ENCODE measurements at places on chromosomes 2 and 18. TPM values are rescaled to one million over a fixed set of nuclear protein-coding genes. Genes with fewer than 3 reads are reported as not detected.

DNA sequence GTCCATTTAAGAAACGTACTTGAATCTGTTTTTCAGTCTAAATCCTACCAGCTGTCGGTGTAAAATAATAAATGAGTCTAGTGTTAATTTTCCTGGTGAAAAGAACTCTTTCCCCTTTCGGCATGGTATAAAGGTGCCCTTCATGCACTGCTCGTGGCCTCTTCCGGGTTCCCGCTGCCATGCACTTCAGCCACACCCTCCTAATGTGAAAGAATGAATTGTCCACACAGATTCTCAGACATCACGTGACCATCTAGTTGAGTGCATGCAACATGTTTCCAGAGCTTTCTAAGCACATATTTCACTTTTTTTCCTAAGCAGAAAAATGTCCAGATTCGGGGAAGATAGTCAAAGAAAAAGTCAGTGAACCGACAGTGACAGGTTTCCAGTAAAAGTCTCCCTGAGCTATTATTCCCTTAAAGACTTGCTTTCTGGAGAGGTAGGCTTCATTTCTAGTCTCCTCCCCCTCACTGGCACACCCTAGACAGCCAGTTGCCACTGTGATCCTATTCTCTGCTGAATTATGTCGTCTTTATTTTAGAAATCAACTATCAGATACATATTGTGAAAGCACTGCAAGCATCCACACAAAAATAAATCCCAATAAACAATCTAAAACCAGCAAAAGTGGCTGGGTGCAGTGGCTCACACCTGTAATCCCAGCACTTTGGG lies 65.9 kb upstream of the RPL31 start:
- H3K27ac ChIP-seq = no peak overlapping the region
- peaks cover 6% of the 10 kb centered on the region for H3K4me1 ChIP-seq
- no peak overlapping the region for H3K4me3 ChIP-seq
- peaks cover 4% of the 10 kb centered on the region for H3K36me3 ChIP-seq
- H3K27me3 ChIP-seq = no peaks in the 10 kb centered on the region

The CACNB4 gene
- 0.36 TPM for total RNA-seq

GRCh38 chr2:119114266-119114665 lies 44.3 kb downstream of the C1QL2 start:
- H3K4me1 ChIP-seq = no peaks in the 10 kb centered on the region
- peaks cover 3% of the 10 kb centered on the region for H3K27me3 ChIP-seq
- no peaks in the 10 kb centered on the region for H3K36me3 ChIP-seq

GRCh38 chr2:127582863-127583861 lies 47.7 kb downstream of the MYO7B start:
- no peaks in the 10 kb centered on the region for H3K36me3 ChIP-seq
- H3K27ac ChIP-seq = no peak overlapping the region
- H3K27me3 ChIP-seq = peaks cover 36% of the 10 kb centered on the region
- no peak overlapping the region for H3K4me3 ChIP-seq
- no peaks in the 10 kb centered on the region for H3K4me1 ChIP-seq
- no peak for DNase-seq

GRCh38 chr2:52335727-52336126 lies 1303.8 kb upstream of the NRXN1 start:
- H3K4me1 ChIP-seq = no peaks in the 10 kb centered on the region
- H3K36me3 ChIP-seq = no peaks in the 10 kb centered on the region
- no peaks in the 10 kb centered on the region for H3K27me3 ChIP-seq

DNA sequence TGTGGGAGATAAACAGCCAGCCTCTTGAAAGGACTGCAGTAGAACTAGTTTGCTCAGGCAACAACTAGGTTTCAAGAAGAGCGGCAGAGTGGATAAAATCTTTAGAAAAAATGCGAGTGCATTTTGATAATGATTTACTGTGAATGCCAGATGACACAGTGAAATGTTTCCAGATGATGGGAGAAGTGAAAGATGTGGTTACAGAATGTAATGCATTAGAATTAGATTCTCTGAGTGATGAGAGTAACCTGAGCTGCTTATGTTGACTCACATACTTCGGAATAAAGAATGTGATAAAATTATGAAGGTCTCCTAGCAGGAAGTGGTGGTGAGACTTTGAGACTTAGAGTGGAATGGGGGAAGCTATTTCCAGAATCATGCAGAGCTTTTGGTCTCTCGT lies 184.3 kb downstream of the GULP1 start:
- H3K27me3 ChIP-seq = no peaks in the 10 kb centered on the region
- H3K36me3 ChIP-seq = no peaks in the 10 kb centered on the region
- no peak overlapping the region for H3K27ac ChIP-seq
- no peak overlapping the region for H3K4me3 ChIP-seq
- peak; percentile 62 for DNase-seq
- peaks cover 4% of the 10 kb centered on the region for H3K4me1 ChIP-seq

- H3K36me3 ChIP-seq = no peaks in the 10 kb centered on the region
- H3K4me1 ChIP-seq = peaks cover 7% of the 10 kb centered on the region
- H3K4me3 ChIP-seq = peak within 1 kb of the TSS; percentile 96
- H3K27ac ChIP-seq = peak within 1 kb of the TSS; percentile 76
- H3K27me3 ChIP-seq = no peaks in the 10 kb centered on the region
- no peak for DNase-seq
These were observed at the start of gene IMPA2 for GRCh38 chr18:11981192-11981542. TSS of gene IMPA2 (plus strand) at chr18:11981507. CDS start at chr18:11981670, 163 bp downstream.

DNA sequence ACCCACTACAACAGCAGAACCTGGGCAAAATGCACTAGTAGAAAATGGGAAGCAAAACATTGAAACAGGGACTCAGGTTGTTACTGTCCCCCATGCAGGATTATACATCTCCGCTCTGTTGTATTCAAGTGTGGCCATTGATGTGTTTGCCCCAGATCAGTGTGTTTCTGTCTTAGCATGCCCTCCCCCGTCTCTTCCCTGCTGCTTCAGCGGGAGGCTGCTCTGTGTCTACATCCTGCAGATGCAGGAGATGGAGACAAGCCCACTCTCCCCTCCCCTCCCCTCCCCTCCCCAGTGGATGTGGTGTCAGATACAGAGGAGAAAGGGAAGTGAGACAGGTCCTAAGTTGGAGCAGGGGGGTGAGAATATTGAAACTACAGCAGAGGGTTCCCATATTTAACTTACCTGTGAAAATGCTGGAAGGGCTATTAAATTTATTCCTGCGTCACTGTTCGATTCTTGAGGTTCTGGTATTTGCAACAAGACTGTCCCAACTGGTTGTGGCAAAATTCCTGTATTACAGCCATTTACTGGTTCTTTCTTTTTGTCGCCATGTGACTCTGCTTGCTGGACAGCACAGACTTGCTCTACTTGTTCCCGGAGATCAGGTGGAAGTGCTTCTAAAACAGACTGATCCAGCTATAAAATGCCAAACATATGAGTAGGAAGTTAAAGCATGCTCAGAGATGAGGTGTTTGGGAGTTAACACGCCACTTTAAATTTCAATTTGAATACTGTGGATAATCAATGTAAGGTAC lies 67.0 kb downstream of the EIF5B start:
- no peaks in the 10 kb centered on the region for H3K27me3 ChIP-seq
- no peak for DNase-seq
- H3K36me3 ChIP-seq = peaks cover 41% of the 10 kb centered on the region
- no peaks in the 10 kb centered on the region for H3K4me1 ChIP-seq
- no peak overlapping the region for H3K4me3 ChIP-seq
